Stimulated activated CD8-positive, alpha-beta memory T cell treated with anti-CD3 and anti-CD28 coated beads, Interleukin-4, amount 100 ng/mL, for 1 hour (primary cell): ENCODE measurements at places on chromosomes 2 and 18.

GRCh38 chr2:210250622-210251021, 25.4 kb upstream of the ACADL start:
- no peak for DNase-seq

- no peak for DNase-seq
Measured at GRCh38 chr18:41461114-41461513, 493.9 kb upstream of the PIK3C3 start.

DNA sequence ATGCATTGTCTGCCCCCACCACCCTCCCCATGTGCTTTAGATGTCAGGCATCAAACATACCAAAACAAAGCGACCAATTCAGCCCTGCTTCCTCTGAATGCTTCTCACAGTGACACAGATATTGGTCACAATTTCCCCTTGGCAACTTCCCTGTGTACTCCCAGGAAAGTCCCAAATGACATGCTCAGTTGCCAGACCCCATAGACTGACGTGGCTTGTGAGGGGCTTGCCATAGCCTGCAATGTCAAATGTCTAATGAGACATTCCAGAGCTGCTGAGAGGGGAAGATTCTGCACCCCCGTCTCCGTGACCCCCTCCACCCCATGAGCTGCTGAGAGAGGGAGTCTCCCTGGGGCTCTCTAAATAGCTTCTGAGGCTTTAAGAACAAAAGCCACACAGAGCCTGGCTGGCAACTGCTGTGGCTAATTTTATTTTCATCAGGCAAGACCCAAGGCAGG, 47.3 kb downstream of the RFTN2 start:
- DNase-seq: no peak

DNA sequence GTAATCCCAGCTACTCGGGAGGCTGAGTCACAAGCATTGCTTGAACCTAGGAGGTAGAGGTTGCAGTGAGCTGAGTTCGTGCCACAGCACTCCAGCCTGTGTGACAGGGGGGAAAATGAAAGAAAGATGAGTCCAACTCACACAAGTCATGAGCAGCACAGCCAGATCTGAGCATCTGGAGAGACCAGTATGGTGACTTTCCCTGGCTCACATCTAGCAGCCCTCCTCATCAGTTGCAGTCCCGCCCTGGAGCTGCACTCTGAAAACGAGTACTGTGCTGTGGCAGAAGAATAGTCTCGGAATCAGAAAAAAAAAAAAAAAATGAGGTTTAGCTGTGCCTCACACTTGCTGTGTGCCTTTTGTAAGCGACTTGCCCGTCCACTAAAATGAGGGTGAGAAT, 74.4 kb upstream of the TRIB2 start:
- DNase-seq: no peak

DNA sequence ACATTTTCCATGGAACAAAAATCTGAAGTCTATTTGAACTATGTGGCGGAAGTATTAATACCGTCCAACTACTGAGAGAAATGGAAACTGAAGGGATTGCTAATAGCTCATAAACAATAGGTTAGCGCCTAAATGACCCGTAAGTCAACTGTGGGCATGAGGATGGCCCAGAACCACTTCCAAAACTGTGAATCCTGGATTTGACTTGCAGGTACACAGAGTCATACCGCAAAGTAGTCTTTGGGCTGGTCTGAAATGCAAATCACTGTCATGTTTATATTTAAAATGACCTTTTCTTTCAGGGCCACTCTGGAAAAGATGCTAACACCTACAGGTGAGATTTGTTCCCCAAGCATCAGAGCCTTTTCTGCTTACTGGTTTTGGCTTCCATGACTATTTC, 50.6 kb downstream of the STAT4 start:
- no peak for DNase-seq

GRCh38 chr2:207254591-207255464, 89.1 kb upstream of the KLF7 start:
- DNase-seq: no peak

DNA sequence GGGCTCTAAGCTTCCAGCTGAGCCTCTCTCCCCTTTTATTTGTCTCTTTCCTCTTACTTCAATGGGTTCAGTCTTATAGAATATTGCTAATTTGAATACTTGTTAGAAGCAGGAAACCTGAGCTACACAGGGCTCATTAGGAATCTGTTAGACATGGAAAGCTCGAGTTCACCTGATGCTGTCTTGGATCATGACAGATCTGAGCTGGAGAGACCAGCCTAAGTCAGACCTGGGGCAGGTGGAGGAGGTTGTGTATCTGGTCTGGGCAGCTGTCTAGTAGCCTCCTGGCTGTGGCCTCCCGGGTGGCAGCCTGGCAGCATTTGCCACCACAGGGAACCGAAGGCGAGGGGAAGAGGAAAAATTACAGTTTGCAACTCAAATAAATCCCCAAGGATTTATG, 185.9 kb downstream of the ICOS start:
- no peak for DNase-seq

GRCh38 chr2:234548695-234549420, 52.0 kb upstream of the ARL4C start:
- DNase-seq: no peak

- DNase-seq: peak; percentile 53
Measured at GRCh38 chr2:100381240-100381639, 36.2 kb downstream of the CHST10 start.

- no peak for DNase-seq
Measured at GRCh38 chr18:23718243-23718720, 29.0 kb downstream of the LAMA3 start.

- DNase-seq: no peak
Measured at GRCh38 chr2:228799208-228799588, 471.9 kb downstream of the PID1 start.

- DNase-seq: no peak
Measured at GRCh38 chr18:75782204-75782603, 354.7 kb upstream of the SMIM21 start.

DNA sequence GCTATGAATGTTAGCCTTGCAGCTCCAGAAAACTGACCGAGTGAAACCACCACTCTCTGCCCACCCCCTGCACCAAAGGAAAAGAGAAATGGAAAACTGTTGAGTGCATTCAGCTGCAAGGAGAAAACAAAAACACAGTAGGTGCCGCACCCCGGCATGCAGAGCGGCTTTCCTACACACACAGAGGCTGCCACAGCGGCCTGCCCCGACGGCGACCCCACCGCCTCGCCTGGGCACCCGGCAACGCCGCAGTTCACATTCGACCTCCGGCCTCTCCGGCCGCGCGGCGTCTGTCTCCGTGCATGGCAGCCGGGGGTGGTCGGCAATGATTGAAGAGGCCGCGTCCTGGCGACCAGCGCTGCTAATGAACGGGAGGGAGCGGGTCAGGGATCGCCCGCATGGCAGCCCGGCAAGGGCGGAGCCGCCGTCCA, 417.1 kb upstream of the SALL3 start:
- no peak for DNase-seq

- DNase-seq: no peak
Measured at GRCh38 chr18:45357686-45358470, 257.4 kb upstream of the SLC14A2 start.

GRCh38 chr2:219533930-219534661, 9.5 kb downstream of the CHPF start:
- DNase-seq: no peak

DNA sequence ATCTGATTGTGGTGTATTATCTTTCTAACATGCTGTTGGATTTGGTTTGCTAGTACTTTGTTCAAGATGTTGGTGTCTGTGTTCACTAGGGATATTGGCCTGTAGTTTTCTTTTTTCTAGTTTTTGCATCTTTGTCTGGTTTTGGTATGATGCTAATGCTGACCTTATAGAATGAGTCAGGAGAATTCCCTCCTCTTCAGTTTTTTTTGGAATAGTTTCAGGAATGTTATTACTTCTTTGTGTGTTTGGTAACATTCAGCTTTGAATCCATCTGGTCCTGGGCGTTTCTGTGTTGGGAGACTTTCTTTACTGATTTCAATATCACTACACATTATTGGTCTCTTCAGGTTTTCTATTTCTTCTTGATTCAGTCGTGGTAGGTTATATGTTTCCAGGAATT, 124.2 kb upstream of the EPB41L5 start:
- DNase-seq: no peak

- no peak for DNase-seq
Measured at GRCh38 chr2:241912021-241912555, 42.6 kb downstream of the RTP5 start.

GRCh38 chr18:54555996-54556395, 35.0 kb upstream of the DYNAP start:
- DNase-seq: no peak

GRCh38 chr2:158460632-158461297, 4.0 kb downstream of the PKP4 start:
- DNase-seq: no peak

DNA sequence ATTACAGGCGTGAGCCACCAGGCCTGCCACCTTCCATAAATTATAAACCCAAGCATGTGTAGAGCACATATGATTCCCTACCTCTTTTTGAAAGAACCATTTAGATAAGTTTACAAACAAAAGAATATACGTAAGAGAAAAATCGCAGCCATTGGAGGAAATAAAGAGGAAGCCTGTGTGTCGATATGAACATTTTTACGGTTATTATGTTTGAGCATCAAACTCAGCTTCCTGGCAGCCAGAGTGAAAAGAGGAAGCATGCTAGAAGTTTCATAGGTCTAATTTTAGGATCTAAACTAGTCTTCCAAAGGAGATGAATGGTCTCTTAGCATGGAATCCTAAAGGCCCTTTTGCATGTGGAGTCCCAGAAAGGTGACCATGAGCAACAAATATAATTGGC, 104.3 kb downstream of the PLB1 start:
- DNase-seq: no peak

- no peak for DNase-seq
Measured at GRCh38 chr2:231369580-231370428, 25.7 kb upstream of the B3GNT7 start.

GRCh38 chr2:9256570-9257043, 50.0 kb downstream of the ASAP2 start:
- DNase-seq: no peak

- no peak for DNase-seq
Measured at GRCh38 chr18:56233595-56233994, 404.8 kb downstream of the TXNL1 start.

GRCh38 chr2:180747728-180748127, 232.7 kb upstream of the UBE2E3 start:
- no peak for DNase-seq

- DNase-seq: no peak
Measured at GRCh38 chr2:118942031-118942430, at the start of gene MARCO. MARCO (plus strand) TSS chr2:118942194; CDS start chr2:118942301, 107 bp downstream.

- no peak for DNase-seq
Measured at GRCh38 chr18:79521416-79522205, 125.9 kb downstream of the NFATC1 start.

- DNase-seq: no peak
Measured at GRCh38 chr2:216044883-216045486, 31.6 kb upstream of the MREG start.

DNA sequence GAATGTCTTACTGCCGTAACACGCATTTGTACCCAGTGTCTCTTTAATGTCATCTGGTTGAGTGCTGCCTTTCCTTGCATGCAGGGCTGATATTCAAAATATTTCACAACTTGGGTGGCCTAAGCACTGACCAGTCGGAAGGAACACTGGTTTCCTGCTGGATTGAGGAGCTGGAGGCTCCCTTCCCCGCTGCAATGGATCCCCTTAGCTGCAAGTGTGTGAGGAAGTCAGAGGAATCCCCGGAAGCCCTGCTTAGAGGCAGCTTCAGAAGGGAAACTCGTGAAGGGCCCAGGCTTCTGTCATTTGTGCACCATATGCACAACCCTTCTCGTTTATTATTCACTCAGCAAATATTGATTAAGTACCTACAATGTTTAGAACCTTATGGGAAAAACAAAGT, 33.2 kb upstream of the SP3 start:
- DNase-seq: no peak

DNA sequence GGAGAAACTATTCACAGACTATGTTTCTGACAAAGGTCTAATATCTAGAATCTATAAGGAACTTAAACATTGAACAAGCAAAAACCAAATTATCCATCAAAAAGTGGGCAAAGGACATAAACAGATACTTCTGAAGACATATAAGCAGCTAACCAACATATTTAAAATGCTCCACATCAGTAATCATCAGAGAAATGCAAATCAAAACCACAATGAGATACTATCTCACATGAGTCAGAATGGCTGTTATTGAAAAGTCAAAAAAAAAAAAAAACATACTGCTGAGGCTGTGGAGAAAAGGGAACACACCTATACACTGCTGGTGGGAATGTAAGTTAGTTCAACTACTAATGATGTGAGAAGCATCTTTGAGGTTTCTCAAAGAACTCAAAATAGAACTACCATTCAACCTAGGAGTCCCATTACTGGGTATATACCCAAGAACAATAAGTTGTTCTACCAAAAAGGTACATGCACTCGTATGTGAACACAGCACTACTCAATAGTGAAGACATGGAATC, 220.4 kb upstream of the TFPI start:
- DNase-seq: no peak

GRCh38 chr2:46095830-46096229, 201.4 kb upstream of the EPAS1 start:
- no peak for DNase-seq

DNA sequence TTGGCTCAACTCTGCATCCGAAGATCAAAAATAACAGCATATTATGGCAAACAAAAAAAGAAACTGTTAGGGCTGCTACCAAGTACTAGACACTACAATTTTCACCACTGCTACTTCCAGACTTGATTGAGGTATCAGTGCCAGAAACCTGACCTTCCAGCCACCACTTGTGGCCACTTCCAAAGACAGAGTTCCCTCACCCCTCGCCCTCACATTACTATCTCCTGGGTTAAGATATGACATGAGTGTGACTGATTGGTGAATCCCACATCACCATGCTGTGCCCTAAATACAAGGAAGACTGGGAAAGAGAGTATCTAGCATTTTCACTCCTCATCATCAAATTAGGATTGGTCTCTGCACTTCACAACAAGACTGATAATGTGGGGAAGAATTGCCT, 296.1 kb upstream of the NT5C1B start:
- DNase-seq: no peak

- no peak for DNase-seq
Measured at GRCh38 chr18:12803069-12803936, 80.7 kb downstream of the PTPN2 start.

DNA sequence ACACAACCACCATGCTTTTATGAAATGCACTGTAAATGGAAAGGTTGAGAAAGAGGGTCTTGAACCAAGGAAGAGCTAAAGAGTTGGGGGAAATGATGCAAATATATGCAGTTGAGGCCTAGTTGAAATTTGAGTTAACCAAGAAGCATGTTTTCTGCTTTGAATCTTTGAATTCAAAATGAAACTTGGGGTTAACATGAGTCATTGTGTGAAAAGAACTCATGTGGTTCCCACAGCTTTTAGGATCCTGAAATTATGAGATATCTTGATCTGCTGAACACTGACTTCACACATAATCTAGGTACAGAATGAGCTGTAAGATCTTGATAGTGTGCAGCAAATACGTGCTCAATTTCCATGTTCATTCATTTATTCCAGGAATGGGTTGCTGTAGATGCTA, 422.9 kb upstream of the TRIB2 start:
- no peak for DNase-seq

GRCh38 chr2:158486150-158486969, 29.6 kb downstream of the PKP4 start:
- DNase-seq: no peak

- DNase-seq: no peak
Measured at GRCh38 chr2:99812426-99812825, 322.6 kb upstream of the REV1 start.

GRCh38 chr2:27316655-27317412, 6.1 kb downstream of the MPV17 start:
- no peak for DNase-seq

- no peak for DNase-seq
Measured at GRCh38 chr2:6723865-6724604, 141.7 kb downstream of the CMPK2 start.

GRCh38 chr2:85865539-85866164, 23.1 kb downstream of the ST3GAL5 start:
- DNase-seq: no peak

- DNase-seq: no peak
Measured at GRCh38 chr2:233352141-233352842, 2.0 kb upstream of the DGKD start.
